ENCODE measurements at places on chromosomes 2 and 18.

DNA sequence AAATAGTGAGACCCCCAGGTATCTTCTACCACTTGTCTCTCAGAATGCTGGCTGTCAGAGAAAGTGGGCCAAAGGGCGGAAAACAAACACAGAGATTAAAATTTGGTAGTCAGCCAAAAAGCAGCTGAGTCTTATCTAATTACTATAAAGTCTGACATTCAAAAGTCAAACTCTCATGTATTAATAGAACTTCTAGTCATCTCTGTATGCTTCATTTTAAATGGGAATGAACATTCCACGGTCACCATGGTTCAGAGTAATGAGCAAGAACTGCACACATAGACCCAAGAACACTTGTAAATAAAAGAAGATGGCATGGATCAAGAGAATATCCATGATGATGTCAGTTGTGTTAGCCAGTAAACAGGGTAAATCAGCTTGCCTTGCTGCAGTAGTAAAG, 1267.0 kb upstream of the CHAC2 start:
- DNase-seq = no peak

GRCh38 chr2:55827855-55828254, 95.7 kb downstream of the EFEMP1 start:
- no peak for DNase-seq

DNA sequence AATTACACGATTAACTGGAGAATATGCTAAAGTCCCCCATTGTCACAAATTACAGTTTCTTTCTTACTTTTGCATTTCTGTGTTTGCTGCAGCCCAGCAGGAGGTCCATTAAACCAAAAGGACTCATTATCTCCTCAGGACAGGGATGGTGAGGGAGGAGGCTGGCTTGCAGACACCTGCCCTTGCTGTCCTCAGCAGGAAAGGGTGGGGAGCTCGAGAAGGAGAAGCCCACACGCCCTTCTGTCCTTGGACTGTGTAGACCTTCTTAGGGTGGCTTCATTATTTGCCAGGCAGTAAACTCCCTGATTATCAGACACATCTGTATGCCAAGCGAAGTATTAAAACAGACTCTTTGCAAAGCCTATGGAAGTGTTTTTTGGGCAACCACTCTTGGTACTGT, 196.0 kb downstream of the LDLRAD4 start:
- DNase-seq = no peak

- DNase-seq = no peak
These were observed 2.2 kb upstream of the CASP8 start for GRCh38 chr2:201257956-201258665.

DNA sequence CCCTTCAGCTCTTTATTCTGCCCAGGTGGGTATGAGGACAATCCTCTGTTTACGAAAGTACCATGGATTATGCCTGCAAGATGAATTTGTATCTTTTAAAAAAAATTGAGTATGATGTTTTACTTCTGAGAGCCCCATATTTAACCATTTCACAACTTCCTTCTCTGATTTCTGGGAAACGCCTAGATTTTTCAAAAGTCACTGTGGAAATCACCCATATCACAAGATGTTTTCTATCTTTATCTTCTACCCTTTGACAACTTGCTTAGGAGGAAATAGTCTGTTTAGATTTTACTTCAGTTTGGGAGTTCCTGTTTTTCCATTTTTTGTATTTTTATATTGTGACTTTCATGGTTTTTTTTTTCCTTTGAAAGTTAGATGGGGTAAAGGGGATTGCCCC, 53.0 kb downstream of the ICOS start:
- no peak for DNase-seq

GRCh38 chr2:20153131-20153851, 71.6 kb downstream of the SDC1 start:
- DNase-seq = no peak

- no peak for DNase-seq
These were observed 37.8 kb downstream of the ARHGEF4 start for GRCh38 chr2:130874512-130874911.

GRCh38 chr2:15745907-15746702, 154.4 kb downstream of the DDX1 start:
- DNase-seq = no peak

DNA sequence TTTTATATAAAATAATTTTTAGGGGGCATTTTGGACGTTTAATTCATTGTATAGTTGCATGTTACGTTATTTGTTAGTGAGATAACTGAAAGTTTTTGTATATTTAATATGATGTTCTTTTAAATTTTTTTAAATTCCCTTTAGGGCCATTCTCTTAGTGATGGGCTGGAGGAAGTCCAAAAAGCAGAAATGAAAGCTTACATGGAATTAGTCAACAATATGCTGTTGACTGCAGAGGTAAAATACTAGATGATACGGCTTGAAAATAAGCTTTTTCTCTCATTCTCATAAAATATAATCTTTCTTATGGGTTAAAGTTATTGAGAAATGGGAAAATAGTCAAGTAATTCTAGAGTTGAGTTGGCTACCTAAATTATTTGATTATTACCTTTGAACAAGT, 58.9 kb downstream of the MTX2 start:
- DNase-seq = no peak

DNA sequence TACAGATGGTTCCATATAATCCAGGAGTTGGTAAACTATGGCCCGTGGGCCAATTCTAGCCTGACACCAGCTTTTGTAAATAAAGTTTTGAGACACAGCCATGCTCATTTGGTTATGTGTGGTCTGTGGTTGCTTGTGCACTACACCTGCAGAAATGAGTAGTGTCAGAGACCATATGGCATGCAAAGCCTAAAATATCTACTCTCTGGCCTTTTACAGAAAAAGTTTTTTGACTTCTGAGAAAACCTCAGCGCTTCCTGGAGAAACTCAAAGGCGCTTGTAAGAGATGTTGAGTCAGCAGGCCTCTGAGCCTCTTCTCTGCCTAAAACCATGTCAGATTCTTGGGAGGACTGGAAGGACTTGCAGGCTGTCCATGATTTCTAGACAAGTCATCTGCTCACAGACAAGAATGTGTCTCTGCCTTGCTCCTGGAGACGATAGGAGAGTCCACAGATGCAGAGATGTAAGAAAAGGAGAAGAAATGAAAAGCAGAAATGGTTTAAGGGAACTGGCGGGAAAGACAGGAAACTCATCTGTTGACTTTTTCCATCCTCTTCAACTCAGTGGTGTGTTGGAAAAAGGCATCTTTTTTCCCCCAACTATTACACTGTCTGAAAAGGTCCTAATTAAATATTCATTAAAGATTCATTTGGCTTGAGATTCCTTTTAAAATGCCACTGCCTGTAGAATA, 5.2 kb downstream of the TTC39C start:
- DNase-seq = no peak

DNA sequence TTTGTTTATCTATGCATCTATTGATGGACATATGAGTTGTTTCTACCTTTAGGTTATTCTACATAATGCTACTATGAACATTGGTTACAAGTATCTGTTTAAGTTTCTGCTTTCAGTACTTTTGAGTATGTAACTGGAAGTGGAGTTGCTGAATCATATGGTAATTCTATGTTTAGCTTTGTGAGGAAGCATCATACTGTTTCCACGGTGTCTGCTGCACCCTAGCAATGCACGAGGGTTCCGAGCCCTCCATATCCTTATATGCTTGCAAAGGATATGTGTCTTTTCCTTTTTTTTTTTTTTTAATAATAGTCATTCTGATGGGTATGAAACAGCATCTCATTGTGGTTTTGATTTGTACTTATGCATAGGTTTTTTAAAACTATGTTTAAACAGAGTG, 83.7 kb downstream of the FMNL2 start:
- DNase-seq = no peak

DNA sequence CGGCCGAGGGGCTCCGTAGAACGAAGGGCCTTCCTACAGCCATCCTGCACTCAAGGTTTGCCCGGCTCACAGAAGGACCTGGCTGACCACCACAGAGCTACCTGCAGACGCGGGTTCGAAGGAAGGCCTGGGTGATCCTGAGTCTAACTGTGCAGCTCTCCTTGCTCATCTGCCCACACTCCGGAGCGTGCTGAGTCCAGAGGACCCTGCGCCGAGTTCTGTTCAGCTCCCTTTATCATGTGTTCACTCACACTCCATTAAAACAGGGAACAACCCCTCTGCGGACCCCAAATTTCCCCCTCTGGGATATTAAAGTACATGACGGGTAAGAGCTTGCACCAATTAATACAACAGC, 138.3 kb downstream of the PXDN start:
- no peak for DNase-seq

DNA sequence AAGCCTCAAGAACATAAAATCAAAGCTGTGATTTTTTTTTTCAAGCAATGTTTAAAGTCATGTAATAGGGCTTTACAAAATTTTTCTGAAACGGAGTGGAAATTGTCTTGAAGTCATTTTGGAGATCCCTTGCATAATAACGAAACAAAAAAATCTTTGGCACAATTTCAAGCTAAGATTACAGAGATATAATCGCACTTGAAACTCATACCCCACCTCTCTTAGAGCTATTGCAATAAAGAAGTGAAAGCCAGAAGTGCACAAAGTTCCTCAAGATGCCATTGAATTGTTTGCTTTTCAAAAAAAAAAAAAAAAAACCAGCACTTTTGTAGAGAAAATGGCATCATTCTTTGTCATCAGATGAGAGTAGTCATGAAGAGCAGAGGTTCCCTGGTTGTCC, 152.3 kb downstream of the PAX3 start:
- no peak for DNase-seq

- DNase-seq = no peak
These were observed 310.4 kb upstream of the NT5C1B start for GRCh38 chr2:18899725-18900124.

DNA sequence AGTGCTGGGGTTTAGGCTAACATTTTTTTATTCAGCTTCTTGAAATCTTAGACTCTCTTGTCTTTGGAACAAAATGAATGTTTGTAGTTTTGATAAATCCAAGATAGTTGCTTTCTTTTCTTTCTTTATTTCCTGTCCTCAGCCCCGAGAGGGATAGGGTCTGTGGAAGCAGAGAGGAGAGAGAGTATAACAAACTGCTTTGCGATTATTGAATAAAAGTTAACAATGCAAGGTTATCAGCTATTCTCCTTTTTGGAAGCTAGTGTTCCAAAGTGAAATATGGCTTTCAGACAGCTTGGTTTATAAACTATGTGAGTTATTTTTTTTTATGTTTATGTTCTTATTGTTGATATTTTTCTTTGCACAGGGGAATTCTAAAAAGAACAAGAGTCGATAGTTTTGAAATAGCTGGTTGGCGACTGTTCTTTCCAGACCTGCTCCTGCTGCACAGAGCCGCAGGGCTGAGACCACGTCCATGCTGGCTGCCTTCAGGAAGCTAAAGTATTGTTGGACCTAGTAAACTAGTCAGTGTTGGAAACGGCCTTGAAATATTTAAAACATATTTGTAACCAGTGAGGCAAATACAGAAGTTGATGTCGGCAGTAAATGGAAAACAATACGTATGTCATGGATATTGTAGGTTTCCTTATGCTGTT, 15.5 kb upstream of the STON1 start:
- DNase-seq = no peak

- no peak for DNase-seq
These were observed 72.0 kb upstream of the AFF3 start for GRCh38 chr2:100214265-100214971.

- no peak for DNase-seq
These were observed 36.4 kb downstream of the COL5A2 start for GRCh38 chr2:189142893-189143759.

DNA sequence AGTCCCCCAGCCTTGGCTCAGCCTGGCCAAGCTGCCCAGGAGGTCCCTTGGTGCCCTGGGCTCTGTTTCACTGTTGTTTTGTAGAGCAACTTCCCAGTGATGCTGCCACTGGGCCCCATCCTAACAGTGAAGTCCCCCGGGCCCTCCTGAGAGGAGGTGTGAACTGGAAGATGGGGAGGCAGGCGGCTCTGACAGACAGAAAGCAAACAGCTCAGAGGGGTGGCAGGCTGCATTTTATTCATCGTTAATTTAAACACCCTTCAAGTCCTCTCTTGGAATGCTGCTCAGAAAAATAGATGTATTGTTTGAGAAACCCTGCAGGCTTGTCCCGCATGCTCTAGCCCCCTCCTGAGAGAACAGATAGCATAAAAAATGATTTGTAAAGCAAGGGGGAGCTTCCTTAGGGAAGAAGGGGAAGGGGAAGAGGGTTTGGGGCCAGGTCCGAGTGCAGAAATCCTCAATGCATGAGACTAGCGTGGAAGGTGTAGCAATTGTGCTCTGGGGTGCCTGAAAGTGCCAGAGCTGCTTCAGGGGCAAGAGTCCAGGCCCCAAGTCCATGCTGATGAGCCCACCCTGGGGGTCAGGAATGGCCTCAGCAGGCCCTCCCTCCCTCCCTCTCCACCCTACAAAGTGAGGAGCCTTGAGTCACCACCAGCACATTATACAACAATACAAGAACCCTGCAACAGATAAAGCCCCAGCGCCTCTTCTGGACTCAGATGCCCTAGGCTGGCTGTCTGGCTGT, 113.6 kb downstream of the MSH2 start:
- no peak for DNase-seq

- no peak for DNase-seq
These were observed 551.8 kb upstream of the SOX11 start for GRCh38 chr2:5140347-5140746.

GRCh38 chr2:169090133-169090820, 20.9 kb downstream of the DHRS9 start:
- DNase-seq = no peak

DNA sequence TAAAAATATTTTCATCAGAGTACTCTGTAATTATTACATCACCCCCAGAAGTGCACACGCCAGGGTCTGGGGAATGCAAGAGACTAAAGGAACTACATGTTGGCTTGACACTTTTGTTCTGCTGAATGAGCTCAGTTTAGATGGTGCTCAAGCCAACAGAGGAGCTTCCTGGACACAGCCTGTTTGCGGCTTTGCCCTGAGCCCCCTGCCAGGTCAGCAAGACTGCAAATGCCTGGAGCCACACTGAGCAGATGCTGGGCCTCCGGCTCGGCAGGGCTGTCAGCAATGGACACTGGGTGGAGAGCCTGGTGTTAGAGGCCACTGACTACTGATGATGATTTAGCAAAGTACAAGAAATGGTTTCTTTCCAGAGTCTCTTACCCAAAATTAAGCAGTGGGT, 31.9 kb downstream of the PTPN18 start:
- DNase-seq = no peak

Measured in right renal cortex interstitium (tissue), 3 donors.